Suppressor macrophage treated with lipopolysaccharide for 1 hour (primary cell): ENCODE measurements at places on chromosomes 12 and 14.

- DNase-seq = no peak
Observed at GRCh38 chr14:31692376-31692781, 131.2 kb downstream of the NUBPL start.

GRCh38 chr12:132277374-132277941 lies 51.9 kb downstream of the GALNT9 start:
- DNase-seq = no peak

GRCh38 chr14:33510991-33511390 lies 439.9 kb downstream of the EGLN3 start:
- no peak for DNase-seq

DNA sequence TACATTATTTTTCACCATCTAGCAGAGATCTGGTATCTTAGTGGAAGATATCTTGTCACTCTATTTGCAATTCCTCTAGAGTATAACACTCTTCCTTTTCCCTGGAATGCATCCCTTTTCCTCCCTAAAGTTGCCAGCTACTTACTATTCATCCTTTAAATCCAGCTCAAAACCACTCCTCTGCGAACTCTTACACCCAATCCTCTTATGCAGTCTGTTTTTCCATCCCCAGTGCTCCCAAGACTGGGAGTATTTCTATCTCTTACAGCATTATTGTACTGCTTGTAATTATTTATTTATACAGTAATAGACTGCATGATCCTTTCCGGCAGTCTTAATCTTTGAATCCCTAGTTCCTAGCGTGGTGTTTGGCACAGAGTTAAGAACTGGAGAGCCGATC lies 2.9 kb upstream of the SRGAP1 start:
- no peak for DNase-seq

- no peak for DNase-seq
Observed at GRCh38 chr12:61397668-61398067, 862.5 kb upstream of the USP15 start.

DNA sequence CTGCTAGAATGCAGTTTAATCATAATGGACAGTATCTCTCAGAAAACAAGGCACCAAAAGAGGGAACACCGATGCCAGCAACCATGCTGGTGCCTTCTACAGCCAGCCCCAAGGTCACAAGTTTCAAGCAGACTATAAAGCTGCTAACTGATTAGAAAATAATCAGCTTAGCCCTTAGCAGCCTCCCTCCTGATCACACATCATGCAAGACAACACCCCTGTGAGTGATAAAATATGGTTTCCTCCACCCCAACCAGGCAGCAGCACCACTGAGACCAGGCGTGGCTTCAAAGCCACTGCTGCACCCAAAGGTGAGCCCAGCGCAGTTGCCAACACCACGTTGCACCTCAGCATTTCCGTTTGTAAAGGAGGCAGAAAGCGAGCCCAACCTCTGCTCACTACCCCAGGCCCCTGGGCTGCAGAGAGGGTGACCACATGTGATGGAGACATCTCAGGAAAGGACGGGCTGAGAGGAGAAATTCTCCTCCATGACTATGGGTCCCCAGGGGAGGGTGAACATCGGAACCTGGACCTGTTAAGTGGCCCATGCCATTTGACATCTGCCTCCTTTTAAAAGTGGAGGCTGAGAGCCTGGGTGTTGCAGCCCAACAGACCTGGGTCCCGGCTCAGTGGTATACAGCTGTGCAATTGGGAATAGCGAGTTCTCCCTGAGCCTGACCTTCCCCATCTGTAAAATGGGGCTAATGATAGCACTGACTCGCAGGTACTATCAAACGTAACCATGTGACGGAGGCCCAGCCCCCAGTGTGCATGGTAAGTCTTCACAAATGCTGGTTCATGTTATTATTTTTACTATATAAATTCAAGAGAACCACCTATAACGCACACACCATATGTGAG lies 11.5 kb downstream of the ZFP36L1 start:
- no peak for DNase-seq
